Spinal cord (tissue), 10 donors: ENCODE measurements at places on chromosomes 2 and 18.

GRCh38 chr18:816088-816653 lies 4.1 kb upstream of the YES1 start:
- DNase-seq, result no peak

DNA sequence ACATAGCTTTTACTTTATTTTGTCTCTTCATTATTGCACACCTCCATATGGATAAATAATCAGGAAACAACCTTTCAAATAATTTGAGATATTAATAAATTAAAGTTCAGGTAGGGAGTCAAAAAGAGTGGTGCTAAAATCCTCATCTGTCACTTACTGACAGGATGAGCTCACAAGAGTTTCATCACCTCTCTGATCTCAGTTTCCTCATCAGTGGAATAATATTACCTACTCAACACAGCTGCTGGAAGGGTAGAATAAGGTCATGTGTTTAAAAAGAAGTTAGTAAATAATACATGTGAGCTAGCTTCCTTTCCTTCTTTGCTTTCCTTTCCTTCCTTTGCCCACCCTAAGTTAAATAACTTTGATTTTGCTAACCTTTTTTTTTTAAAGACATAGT lies 61.9 kb downstream of the RDH14 start:
- DNase-seq, result no peak

GRCh38 chr2:160869411-160869810 lies 290.8 kb upstream of the TANK start:
- DNase-seq, result no peak

- DNase-seq, result no peak
These were observed 51.8 kb downstream of the HS1BP3 start for GRCh38 chr2:20599001-20599600.

DNA sequence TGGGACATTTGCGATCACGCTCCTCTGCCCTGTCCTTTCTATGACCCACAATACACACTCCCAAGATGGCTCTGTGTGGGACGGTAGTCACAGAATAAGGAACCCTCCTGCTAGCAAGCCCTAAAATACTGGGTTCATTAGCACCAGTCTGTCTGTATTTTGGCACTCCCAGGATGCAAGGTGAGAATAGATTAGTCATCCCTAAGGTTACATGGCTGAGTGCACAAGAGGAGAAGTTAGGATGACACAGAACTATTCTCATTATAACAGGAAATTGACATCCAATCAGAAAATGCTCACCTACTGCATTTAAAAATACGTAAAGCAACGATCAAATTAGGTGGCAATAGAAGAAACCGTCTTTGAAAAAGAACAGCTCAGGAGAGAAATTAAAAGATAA lies 590.2 kb downstream of the EPHA4 start:
- DNase-seq, result no peak
